ENCODE measurements at places on chromosomes 7 and 10.

- no peak for DNase-seq
Measured at GRCh38 chr7:122273117-122273516, 31.4 kb downstream of the FEZF1 start.

DNA sequence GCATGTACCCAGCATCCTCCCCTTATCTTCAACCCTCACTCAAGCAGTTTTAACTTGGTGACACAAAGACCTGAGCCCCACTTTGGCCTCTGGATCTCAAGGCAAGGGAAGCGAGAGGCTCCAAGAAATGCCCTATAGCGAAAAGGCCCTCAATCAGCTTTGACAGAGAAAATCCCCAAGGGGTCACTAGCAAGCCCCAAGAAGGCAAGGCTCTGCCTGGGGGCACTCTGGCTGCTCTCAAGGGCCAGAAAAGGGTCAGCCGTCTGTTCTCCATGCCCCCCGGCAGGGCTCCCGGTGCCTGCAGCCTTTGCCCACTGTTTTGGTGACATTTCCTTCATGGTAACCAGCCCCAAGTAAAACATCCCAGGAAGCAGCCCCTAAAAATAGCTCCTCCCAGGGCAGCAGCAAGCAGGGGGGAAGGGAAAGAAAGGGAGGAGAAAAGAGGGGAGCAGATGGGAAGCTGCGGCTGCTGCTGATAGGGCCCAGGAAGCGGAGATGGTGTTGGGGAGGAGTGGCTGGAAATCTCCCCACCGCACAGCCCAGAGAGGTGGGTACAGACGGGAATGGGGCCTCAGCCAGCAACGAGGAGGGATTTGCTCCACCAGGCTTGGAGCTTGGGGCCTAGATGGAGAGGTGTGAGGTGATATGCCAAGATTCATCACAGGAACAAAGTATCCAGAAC is 7.1 kb downstream of the CAMK2G start:
- DNase-seq: no peak

DNA sequence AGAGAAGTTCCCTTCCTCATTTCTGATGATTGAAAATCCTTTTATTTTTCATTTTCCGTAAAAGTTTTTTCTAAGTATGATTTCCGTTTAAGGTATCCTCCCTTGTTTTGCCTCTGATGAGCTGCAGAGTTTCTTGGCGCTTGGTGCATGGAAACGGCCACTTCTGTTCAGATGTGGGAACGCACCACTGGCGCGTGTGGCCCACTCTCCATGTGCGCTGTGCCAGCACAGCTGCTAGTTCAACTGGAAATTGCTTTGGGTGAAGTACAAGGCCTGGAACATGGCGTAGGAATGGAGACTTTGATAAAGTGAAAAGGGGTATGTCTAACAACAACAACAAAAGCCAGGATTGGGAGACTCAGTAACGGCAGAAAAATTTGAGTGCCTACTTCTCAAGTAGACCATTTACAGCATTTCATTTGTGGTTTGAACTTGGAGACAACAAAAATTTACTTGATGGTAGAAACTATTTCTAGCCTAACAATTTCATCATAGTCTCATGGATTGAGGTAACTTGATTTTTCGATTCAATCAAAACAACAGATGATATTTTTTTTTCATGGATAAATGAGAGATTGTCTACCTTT is 364.2 kb downstream of the SUGCT start:
- no peak for DNase-seq

DNA sequence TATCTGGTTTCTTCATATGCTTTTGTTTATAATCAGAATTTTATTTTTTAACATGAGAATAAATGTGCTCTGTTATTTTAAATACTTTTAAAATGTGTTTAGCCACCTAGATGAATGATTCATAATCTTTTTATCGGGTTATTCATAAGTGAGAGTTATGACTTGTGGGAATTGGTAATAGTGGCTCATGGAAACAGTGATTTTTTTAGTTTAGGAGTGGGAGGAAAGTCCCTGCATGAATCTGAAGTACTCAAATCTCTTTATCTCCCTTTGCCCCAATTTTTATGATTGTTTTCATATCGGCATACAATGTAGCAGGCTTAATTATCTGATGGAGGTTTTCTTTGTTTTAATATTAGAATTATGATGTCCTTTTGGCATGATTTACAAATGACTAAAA is 42.9 kb downstream of the TAX1BP1 start:
- DNase-seq: no peak

- no peak for DNase-seq
Measured at GRCh38 chr10:12510501-12510941, 161.2 kb downstream of the CAMK1D start.

GRCh38 chr7:33039257-33039902 is 23.2 kb downstream of the NT5C3A start:
- no peak for DNase-seq

DNA sequence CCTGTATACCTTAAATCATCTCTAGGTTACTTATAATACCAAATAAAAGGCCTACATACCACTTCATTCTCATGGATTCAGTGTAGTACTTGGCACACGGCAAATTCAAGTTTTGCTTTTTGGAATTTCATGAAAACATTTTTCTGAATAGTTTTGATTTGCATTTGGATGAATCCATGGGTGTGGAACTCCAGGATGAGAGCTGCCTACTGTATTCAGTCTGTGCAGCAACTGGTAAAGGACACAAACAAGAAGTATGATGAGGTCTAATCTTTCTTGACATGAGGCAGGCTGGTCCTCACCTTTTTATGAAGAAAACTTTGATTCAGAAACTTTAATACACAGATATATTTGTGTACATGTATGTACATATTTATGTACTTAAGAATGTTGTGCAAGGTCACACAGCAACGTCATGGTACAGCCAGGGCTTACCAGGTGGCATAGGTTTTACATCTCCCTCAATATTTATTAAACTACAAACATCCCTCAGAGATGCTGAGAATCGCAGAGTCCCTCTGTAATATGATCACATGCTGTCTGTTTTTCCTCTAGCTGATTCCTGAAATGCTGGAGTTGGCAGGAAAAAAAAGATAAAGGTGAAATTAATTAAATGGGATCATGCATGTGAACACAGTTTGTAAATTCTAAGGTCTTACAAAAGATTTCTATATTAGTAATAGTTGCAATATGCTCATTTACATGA is 239.6 kb downstream of the PRKG1 start:
- no peak for DNase-seq

- DNase-seq: no peak
Measured at GRCh38 chr10:15719049-15719898, 448 bp downstream of the ITGA8 start.

DNA sequence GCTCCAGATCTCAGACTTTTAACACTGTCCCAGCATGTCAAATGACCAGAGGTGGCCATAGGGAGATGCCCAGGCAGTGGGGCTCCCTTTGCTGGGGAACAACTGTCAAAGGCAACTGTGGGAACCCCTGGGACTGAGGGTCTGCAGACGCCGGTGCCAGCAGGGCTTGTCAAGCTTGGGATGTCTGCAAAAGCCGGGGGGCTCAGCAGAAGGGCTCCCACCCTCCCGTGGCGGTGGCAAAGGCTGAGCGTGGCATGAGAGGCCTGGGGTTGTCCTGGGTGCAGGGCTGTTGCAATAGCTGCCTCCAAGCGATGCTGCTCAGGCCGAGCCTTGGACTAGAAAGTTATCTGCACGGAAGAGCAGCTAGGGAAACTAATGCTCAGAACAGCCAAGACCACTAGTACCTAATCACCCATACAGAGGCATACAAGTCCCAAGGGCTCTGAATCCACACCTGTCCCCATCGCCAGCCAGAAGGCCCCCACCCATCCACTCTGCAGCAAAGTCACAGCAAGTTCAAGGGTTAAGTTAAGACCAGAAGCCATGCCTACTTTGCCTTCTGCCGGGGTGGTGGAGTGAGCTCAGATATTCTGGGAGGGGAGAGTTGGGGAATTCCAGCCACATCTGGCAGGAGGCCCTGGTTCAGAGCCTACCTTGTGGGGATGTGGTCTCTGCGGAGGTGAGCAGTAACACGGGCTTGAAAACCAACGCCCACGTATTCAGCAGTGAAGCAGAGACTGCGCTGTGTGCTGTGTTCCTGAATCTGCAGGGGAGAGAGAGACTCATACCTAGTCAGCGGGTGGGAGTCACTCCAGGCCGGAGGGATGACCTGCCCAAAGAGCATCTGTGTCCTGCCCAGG is 4.6 kb downstream of the SH2B2 start:
- DNase-seq: peak; percentile 15

DNA sequence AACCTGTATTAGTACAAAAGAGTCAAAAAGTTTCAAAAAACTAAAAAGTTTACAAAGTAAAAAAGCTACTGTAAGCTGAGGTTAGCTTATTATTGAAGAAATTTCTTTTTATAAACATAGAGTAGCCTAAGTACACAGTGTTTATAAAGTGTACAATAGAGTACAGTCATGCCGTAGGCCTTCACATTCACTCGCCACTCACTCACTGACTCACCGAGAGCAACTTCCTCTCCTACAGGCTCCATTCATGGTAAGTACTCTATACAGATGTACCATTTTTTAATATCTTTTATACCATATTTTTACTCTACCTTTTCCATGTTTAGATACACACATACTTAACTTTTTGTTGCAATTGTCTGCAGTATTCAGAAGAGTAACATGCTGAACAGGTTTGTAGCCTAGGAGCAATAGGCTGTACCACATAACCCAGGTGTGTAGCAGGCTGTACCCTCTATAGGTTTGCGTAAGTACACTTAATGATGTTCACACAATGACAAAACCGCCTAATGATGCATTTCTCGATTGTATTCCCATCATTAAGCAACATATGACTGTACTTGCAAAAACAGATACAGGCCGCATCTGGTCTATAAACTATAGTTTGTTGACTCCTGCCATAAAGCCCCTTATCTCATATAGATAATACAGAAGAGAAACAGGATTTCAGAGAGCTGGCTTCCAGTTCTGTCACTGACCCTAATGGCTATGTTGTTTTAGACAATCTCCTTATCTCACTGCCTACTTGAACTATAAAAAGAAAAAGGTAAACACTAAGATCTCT is 438.8 kb downstream of the HTR7 start:
- no peak for DNase-seq

DNA sequence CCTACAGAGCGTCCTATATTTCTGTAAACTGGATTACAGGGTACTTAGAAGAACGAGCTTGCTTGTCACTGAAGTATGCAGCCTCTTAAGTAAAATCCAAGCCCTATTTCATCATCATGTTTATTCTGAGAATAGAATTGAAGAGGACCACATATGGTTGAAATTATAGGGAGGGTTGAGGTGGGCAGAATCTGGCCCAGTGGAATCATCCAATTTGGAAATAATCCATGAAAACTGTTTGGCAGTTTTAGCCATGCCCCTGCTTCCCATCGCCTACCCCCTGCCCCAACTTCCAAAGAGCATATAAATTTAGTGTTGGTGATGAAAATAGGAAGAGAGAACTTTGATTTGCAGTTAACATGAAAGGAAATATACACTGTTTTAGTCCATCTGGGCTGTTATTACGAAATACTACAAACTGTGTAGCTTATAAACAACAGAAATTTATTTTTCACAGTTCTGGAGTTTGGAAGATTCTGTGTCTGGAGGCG is 150.4 kb downstream of the PRKG1 start:
- DNase-seq: no peak

DNA sequence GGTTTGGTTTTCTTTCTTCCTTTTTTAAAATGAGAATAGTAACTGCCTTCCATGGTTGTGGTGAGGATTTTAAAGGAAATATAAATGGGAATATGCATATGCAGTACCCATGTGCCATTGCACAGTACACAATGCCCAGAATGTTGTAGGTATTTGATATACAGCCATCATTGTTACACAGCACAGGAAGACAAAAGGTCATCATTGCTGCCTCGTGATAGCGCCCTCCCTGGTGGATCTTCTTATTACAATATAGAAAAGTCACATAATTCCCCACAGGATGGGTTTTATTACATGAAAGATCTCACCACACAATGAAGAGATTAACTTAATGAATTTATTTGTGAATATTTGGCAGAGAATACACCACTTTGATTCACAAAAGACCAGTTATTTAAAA is 76.5 kb downstream of the PPP1R17 start:
- DNase-seq: no peak

DNA sequence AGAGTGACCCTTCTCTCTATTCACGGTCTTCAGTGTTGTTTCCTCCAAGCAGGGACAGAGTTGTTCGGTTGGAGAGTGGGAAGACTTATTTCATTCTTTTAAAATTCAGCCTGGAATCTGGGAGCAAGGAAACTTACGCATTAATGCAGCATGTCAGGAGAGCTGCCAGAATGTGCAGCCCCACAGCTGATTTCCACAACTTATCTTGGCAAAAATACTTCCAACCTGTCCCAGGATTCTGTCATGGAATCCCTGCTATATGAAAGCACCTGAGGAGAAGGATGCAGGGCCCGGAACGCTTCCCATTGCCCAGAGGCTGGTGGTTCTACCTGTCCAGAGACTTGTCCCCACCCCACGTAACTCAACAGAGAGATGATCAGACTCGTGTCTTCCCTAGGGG is 86.9 kb upstream of the MKI67 start:
- DNase-seq: no peak

DNA sequence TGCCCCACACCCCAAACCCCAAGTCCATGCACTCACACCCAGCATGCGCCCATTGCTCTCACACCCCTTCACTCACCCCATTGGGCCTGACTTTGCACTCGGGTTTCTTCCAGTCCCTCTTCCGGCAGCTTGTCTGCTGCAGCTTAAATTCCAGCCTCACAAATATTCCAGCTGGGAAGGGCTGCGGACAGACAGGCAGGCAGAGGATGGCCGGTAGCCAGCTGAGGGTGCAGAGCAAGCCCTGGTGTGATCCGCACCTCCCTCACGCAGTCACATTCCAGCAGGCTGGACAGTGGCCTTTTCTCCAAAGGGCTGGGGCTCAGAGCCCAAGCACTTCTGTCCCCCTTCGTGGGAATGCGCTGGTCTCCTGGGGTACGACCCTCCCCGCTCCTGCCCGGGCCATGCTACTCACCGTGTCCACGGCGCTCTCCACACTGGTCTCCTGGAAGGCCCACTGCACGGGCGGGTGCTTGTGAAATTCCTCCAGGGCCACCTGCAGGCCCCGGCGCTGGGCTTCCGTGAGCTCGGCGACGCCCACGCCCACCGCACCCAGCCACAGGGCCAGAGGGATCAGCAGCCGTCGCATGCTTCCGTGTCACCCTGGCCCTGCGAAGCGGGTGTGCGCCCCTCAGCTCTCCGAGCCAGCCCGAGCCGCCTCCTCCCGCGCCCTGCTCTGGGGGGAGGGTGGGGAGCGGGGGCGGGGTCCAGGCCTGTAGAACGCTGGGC is 1.2 kb downstream of the RARRES2 start:
- DNase-seq: peak; percentile 22

DNA sequence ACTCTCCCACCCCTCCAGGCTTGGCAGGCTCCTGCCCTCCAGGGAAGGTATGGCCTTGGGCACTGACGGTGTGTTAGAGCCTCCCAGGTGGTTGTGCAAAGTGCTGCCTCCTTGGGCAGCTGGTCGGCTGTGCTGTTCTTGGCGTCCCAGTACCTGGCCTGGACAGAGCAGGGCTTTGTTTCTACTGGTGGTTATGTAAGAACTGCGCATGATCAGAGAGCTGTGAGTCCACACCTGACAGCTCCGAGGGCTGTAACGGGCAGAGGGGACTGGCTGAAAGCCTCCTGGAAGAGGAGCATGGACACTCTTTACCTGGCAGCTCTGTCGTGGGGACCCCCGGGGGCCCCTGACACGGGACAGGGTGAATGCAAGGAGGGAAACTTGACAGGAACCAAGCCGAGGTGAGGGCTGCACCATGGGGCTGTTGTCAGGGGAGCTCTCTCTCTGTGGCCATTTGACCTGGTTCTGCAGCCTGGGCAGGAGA is 3.1 kb upstream of the SFRP5 start:
- no peak for DNase-seq

GRCh38 chr10:12235796-12236195 is 39.8 kb downstream of the CDC123 start:
- no peak for DNase-seq
